EL (cell line): ENCODE measurements at places on chromosomes 5 and 9.

DNA sequence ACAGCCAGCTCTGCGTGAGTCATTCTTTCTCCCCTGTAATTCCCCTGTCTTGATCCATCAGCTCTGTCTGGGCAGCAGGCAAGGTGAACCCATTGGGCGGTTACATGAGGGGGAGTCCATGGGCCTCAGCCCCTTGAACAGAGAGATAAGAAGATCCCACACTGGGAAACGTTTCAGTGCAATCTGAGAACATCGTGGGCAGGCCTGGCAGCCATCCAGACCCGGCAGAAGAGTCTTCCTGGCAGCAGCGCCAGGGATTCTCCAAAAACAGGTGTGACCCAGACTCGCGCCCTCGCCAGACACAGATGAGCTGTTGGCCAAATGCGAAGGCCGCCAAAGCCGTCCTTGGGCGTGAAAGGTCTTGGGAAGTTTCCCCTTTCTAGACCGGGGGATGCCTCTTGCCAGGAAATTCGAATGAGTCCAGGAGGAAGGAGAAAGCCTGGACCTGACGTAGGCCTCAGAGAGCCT is 6.4 kb upstream of the SLC12A7 start:
- no peak for DNase-seq

DNA sequence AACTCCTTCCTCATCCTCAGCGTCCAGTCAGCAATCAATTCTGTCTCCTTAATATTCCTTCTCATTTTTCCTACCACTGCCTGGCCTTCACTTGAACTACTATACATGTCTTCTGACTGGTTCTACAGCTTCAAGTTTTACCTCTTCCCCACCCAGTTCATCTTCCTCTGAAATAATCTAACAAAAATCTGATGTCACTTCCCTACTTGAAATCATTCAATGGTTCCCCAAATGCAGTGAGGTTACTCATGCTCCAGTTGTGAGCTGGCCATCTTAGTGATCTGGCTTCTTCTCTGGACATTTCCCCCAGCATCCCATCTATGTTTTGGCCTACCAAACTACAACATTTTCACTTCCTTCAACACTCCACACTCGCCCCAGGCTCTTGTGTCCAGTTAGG is 14.9 kb upstream of the TMEM267 start:
- DNase-seq = no peak

DNA sequence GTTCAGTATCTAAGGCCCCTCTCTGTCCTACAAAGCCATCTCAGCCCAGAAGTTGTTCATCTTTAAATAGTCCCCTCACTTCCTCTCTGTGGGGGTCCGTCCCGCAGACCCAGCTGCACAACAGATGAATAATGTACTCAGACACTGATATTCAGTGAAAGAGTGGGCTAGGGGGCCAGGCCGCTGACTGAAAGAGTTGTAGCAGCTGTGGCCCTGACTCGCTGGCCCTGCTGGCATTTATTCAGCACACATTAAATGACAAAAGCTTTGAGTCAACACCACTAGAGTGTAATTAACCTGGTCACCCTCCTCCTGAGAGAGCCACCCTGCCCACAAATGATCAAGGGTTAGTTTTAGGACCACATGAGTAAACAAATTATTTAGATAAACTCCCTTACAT is 76.3 kb downstream of the MED10 start:
- DNase-seq = no peak

GRCh38 chr5:74649421-74649973 is 9.0 kb upstream of the ENC1 start:
- DNase-seq = no peak

DNA sequence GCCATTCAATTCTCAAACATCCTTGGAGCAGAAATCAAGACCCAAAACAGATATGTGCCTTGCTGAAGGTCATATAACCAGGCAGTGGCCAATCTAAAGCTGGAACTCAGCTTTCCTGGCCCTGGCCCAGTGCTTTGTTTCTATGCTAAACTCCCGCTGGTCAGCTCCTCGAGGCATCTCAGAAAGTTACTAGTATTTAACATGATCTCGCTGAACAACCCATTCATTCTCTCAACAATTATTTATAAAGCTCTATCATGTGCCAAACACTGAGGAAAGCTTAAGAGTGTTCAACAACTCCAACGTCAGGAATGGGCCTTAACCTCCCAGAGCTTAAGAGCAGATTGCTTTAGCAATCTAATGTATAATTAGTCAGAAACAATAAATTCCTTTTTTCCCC is 54.0 kb downstream of the FOXD1 start:
- DNase-seq = no peak

GRCh38 chr5:164504141-164504772 is 998.8 kb downstream of the MAT2B start:
- DNase-seq = peak; percentile 29

DNA sequence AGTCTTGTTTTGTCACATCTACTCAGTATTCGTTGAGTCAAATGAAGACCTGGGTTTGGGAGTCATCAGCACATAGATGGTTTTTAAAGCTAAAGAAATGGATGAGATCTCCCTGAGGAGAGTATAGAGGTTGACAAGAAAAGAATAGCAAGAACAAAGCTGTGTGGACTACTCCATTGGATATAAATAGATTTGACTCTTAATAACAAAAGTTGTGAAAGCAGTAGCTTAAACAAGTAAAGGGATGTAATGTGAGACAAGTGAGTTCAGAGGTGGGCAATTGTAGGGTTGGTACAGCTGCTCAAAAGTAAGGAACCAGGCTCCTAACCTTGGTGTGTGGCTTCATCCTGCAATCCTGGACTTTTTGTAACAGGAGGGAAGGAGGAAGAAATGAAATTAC is 49.3 kb downstream of the CSNK1G3 start:
- DNase-seq = no peak

DNA sequence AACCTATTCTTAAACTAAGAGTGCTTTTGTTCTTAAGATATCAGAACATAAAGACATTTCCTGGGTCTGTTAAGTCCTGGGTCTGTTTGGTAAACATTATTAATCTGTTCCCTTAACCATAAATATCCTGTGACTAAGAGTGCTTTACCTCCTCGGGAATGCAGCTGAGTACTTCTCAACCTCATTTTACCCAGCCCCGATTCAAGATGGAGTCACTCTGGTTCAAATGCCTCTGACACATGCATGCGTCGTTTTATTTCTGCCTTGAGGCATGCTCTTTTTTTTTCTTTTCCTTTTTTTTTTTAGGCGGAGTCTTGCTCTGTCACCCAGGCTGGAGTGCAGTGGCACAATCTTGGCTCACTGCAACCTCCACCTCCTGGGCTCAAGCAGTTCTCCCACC is 39.8 kb upstream of the FBXL17 start:
- peak; percentile 11 for DNase-seq

GRCh38 chr5:129204525-129204924 is 110.0 kb downstream of the ISOC1 start:
- no peak for DNase-seq

- no peak for DNase-seq
Observed at GRCh38 chr5:11619339-11620024, 284.8 kb downstream of the CTNND2 start.

GRCh38 chr5:170389550-170389892 is 354 bp upstream of the KCNMB1 start:
- DNase-seq = no peak

DNA sequence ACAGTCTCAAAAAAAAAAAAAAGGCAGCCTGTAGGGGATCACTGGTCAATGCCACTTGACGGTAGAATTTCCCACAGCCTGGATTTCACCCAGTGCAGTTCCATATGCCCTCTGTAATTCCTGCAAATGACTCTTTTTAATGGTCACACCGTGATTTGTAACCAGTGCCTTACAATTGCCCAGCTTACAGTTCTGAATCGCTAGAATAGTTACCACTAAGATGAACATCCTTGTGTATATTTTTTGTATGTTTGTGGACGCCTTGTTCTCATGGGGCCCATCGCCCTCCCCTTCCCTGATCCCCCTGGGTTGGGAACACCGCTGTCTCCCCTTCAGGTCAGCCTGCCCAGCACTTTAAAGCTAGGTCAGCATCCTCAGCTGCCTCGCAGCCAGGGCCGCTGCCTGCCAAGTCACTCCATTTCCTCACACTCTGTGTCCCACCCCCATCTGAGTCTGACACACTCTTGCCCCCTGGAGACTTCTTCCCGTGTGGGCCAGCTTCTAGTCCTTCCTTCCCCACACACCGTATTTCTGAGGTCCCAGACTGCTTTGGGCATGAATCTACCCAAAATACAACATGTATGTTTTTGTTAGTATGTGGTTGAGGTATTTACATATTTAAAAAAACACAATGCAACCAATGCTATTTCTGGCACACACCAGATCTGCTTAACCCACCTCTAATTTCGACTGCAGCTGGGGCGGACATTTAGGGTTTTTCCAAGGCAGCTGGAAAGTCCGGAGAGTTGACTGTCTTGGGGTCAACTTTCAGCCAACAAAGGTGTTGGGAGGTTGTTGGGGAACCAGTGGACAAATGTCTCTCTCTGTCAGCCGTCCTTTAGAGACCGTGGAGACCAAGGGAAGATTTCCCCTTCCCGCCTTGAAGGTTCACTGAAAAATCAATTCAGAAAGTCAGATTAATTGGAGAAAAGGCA is 120.5 kb upstream of the NEK6 start:
- DNase-seq = no peak

- no peak for DNase-seq
Observed at GRCh38 chr9:73741316-73741715, 589.7 kb downstream of the ANXA1 start.

GRCh38 chr5:39742916-39743315 is 318.1 kb upstream of the DAB2 start:
- DNase-seq = no peak

GRCh38 chr5:337563-338130 is 16.1 kb downstream of the AHRR start:
- DNase-seq = peak; percentile 61

- no peak for DNase-seq
Observed at GRCh38 chr5:74864823-74865222, 1.4 kb downstream of the FAM169A start.

GRCh38 chr9:132489536-132489935 is 79.5 kb downstream of the CFAP77 start:
- DNase-seq = no peak

- peak; percentile 65 for DNase-seq
Observed at GRCh38 chr5:98927242-98927988, 1.4 kb downstream of the CHD1 start.

DNA sequence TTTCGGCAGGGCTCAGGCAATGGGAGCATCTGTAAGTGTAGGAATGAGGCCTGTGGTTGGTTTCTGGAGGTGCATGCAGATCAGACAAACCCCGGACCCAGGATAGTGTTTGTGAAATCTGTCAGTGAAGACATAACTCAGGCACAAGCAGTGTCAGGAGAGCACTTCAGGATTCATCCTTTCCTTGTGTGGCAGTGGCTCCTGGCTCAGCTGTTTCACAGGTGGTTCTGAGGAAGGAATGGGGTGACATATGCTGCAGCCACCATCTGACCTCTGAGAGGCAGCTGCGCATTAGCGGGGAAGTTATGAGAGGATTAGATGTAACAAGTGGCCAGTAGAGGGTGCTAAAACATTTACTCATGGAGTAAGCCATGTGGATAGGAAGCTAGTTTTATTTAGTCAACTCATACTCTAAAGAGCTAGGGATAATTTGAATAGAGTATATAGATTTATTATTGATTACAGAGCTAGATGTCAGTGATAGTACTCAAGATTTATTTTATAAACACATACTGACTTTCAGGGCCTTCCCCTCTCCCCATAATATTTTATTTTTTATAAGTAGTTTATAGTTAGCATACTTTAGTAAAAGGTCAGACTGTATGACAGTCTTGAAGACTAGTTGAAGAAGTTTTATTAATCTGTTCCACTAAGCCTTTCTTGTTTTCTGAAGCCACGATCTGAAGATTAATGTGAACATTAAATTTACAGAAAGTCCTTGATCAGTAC is 28.4 kb downstream of the NNT start:
- peak; percentile 71 for DNase-seq

GRCh38 chr9:79208791-79209396 is 362.9 kb upstream of the TLE4 start:
- no peak for DNase-seq

GRCh38 chr9:129136446-129137035 is 25.3 kb downstream of the PTPA start:
- no peak for DNase-seq

GRCh38 chr5:60719329-60719728 is 19.4 kb upstream of the DEPDC1B start:
- DNase-seq = no peak
